ENCODE measurements at places on chromosomes 16 and 17. TPM values are rescaled to one million over a fixed set of nuclear protein-coding genes. Genes with fewer than 3 reads are reported as not detected.
A peak's percentile ranks its signal among the peaks of the same experiment; 100 is the strongest.

Gene PRDM7
- not detected for total RNA-seq

Gene TAOK2
- 43.2 TPM for total RNA-seq

Gene GUCY2D
- total RNA-seq = not detected

DNA sequence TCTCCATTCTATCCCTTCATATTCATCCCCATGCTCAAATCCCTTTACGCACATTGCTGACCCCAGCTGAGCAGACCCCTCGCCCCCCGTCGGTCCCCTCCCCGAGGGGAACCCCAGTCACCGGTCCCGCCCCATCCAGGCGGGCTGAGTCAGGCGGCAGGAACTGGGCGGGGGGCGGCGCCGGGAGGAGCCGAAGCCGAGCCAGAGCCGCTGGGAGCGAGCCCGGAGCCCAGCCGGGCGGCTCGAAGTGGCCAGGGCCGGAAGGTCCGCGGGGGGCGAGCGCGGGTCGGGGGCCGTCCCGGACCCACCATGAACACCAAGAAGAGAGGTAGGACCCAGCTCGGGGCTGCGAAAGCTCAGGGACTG lies 8.6 kb downstream of the RIPOR1 start:
- no peak overlapping the region for H3K27ac ChIP-seq
- H3K36me3 ChIP-seq = peaks cover 8% of the 10 kb centered on the region
- no peak for DNase-seq
- peak overlapping the region; percentile 69 for H3K4me3 ChIP-seq

GRCh38 chr17:68860941-68861340 lies 94.3 kb downstream of the ABCA8 start:
- 0 out of 2 replicates have a peak, but pooled peaks cover 5% of the 10 kb centered on the region for H3K4me1 ChIP-seq
- no peaks in the 10 kb centered on the region for H3K36me3 ChIP-seq
- DNase-seq = no peak
- no peak overlapping the region for H3K4me3 ChIP-seq

DNA sequence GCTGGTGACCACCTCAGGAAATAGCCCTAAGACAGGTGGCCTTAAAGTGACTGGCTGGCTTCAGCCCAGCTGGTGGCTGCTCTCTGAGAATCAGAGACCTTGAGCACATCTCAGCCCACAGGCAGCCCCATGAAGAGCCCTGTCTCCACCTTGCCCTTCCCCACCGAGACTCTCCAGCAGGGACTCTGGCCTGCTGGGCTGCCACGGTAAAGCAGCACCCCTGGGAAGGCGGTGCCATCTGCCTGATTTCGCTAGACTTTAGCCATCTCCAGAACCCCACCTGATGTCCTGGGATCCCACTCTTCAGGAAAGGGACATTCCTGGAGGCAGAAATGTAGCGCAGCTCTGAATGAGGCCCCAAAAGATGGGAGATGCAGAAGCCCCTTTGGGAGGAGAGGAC lies 45.2 kb upstream of the LGALS9 start:
- peaks cover 50% of the 10 kb centered on the region for H3K36me3 ChIP-seq
- DNase-seq = no peak
- no peak overlapping the region for H3K27ac ChIP-seq
- no peaks in the 10 kb centered on the region for H3K4me1 ChIP-seq
- no peak overlapping the region for H3K4me3 ChIP-seq
- H3K27me3 ChIP-seq = no peaks in the 10 kb centered on the region

DNA sequence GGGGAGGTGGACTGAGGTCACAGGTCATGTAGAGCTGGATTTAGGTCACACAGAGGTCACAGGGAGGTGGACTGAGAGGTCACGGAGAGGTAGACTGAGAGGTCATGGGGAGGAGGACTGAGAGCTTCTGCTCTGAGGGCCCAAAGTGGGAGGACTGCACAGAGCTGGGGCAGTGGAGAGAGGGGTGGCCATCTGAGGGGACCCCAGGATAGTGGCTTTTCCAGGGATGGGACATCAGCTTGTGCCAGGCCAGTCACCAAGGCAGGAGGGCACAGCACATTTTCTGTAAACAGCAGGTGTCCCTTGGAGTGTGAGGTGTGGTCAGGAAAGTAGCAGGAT lies 26.1 kb upstream of the JPT2 start:
- no peak overlapping the region for H3K27ac ChIP-seq
- peaks cover 20% of the 10 kb centered on the region for H3K36me3 ChIP-seq
- no peak overlapping the region for H3K4me3 ChIP-seq

DNA sequence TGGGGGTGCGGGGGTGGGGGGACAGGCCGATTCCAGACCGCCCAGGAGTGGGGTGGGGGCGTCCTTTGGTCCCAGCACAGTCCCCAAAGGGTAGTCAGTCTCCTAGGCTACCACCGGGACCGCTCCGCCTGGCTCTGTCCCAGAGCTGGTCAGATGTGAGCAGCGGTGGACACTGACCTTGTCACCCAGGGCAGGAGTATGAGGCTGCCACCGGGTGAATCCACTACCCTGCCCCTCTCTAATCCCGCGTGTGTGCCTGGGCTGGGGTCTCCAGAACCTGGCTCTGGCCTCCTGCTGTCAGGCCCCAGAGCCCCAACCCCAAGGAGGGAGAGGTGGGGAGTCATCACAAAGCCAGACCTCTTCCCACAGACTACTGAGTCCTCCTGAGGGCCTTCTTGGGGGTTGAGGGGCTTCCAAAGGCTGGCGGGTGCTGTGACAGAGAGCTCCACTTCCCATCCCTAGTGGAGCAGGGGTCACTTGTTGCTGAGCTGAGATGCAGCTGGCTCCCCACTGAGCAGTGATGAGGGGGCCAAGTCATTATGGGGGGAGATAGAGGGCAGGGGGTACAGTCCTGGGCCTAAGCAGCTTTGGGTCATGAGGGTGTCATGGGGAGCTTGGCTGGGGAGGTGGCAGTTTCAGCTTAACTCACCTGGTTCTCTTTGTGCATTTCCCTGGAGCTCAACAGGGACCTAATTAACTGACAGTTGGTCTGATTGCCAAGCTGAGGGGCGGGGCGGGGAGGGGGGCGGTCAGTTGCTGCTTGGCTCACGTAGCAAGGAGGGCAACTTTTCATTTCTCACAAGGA lies 1.2 kb downstream of the PPP1R1B start:
- H3K27ac ChIP-seq = no peak overlapping the region
- H3K4me3 ChIP-seq = no peak overlapping the region
- no peak for DNase-seq

GRCh38 chr16:86517033-86517432 lies 6.7 kb downstream of the FOXF1 start:
- H3K4me1 ChIP-seq = peaks cover 9% of the 10 kb centered on the region
- H3K36me3 ChIP-seq = no peaks in the 10 kb centered on the region
- peaks cover 89% of the 10 kb centered on the region for H3K27me3 ChIP-seq
- no peak for DNase-seq

DNA sequence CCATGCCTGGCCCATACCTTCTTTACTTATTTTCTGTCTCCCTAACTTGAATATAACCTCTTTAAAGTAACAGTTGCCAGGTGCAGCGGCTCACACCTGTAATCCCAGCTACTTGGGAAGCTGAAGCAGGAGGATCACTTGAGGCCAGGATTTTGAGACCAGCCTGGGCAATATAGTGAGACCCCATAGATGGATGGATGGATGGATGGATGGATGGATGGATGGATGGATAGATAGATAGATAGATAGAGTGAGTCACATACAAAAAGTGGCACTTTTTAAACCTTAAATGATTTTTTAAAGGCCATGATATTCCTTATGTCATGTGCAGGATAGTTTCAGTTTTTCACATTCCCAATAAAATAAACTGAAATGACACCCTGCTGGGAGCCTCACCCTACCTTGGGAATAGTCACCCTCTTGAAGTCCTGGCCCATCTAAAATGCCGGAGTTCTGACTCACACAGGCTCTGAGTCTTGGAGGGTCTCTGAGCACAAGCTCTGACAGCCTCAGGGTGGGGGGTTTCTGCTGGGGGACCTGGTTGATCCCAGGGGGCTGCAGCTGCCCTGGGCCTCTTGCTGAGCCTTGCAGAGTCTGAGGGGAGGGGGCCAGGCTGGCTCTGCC lies 26.2 kb downstream of the CPNE2 start:
- H3K4me1 ChIP-seq = no peaks in the 10 kb centered on the region
- no peak overlapping the region for H3K4me3 ChIP-seq
- H3K36me3 ChIP-seq = no peaks in the 10 kb centered on the region

DNA sequence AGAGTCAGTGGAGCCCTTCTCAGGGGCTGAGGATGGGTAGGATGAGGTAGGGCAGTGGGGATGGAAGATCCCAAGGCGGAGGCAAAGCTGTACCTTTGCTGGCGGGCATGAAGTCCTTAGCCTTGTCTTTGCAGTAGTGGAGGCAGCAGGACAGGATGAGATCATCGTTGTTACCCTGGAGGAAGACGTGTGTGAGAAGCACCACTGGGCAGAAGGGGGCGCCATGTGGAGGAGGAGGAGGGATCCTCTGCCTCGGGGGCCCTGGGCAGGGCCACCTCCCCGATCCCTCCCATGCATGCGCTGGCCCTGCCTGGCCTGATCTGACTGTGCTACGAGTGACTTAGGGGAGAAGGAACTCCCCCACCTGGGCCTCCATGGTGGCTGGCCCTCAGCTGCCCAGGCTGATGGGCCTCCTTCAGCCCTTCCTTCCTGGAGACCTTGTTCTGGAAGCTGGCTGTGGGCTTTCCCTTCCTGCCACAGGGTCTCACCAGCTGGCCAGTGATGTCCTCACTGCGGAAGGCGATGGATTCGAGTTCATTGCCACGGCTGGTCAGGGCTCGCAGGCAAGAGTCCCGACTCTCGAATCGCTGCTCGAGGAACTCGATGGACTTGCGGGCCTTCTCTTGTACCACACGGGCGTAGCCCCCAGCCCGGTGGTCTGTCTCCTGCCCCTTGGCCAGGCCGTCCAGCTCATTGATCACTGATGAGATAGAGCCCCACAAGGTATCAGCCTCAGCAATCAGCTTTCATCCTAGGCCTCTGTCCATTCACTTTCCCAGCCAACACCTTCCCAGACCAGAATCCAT lies 10.3 kb downstream of the HIC1 start:
- H3K4me1 ChIP-seq = peaks cover 38% of the 10 kb centered on the region
- no peaks in the 10 kb centered on the region for H3K27me3 ChIP-seq
- H3K4me3 ChIP-seq = no peak overlapping the region
- H3K27ac ChIP-seq = no peak overlapping the region

- no peak overlapping the region for H3K27ac ChIP-seq
- no peak for DNase-seq
- no peaks in the 10 kb centered on the region for H3K27me3 ChIP-seq
- no peak overlapping the region for H3K4me3 ChIP-seq
- peaks cover 24% of the 10 kb centered on the region for H3K36me3 ChIP-seq
- peaks cover 88% of the 10 kb centered on the region for H3K4me1 ChIP-seq
These were observed 7.1 kb downstream of the USP10 start for GRCh38 chr16:84706856-84707255.

GRCh38 chr16:57600048-57600835 lies 28.2 kb upstream of the ADGRG1 start:
- no peaks in the 10 kb centered on the region for H3K36me3 ChIP-seq
- H3K27ac ChIP-seq = no peak overlapping the region
- H3K27me3 ChIP-seq = no peaks in the 10 kb centered on the region

DNA sequence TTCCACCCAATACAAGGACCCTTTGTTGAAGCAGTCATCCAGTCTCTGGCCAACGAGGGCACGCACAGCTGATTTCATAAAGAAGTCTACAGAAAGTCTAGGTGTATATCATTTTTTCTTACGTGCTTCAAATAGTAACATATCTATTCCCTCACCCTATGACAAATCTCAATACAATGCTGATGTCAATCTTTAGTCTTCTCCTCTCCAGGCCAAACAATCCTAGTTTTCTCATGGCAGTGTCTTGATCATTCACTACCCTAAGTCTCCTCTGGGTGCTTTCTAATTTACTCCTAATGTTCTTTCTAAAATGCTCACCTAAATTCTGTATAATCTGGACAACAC lies 92.6 kb downstream of the CACNG1 start:
- H3K27me3 ChIP-seq = no peaks in the 10 kb centered on the region
- no peak for DNase-seq
- H3K27ac ChIP-seq = no peak overlapping the region

GRCh38 chr16:79600638-79601091 lies at the start of gene MAF:
TSS of gene MAF (minus strand) at chr16:79600737. CDS start at chr16:79599902, 835 bp downstream.
- peak within 1 kb of the TSS; percentile 44 for H3K4me3 ChIP-seq
- H3K27me3 ChIP-seq = peaks cover 9% of the 10 kb centered on the region
- no peak within 1 kb of the TSS for H3K27ac ChIP-seq
- no peaks in the 10 kb centered on the region for H3K36me3 ChIP-seq
- DNase-seq = peak; percentile 58

- no peak overlapping the region for H3K27ac ChIP-seq
- H3K36me3 ChIP-seq = peaks cover 6% of the 10 kb centered on the region
- H3K4me1 ChIP-seq = peaks cover 5% of the 10 kb centered on the region
- no peak overlapping the region for H3K4me3 ChIP-seq
These were observed 8.5 kb downstream of the ASPHD1 start for GRCh38 chr16:29908719-29909220.

- peak; percentile 73 for DNase-seq
- H3K4me1 ChIP-seq = peaks cover 88% of the 10 kb centered on the region
- no peaks in the 10 kb centered on the region for H3K36me3 ChIP-seq
- no peak overlapping the region for H3K4me3 ChIP-seq
These were observed 7.2 kb upstream of the MRPS23 start for GRCh38 chr17:57856792-57857620.

DNA sequence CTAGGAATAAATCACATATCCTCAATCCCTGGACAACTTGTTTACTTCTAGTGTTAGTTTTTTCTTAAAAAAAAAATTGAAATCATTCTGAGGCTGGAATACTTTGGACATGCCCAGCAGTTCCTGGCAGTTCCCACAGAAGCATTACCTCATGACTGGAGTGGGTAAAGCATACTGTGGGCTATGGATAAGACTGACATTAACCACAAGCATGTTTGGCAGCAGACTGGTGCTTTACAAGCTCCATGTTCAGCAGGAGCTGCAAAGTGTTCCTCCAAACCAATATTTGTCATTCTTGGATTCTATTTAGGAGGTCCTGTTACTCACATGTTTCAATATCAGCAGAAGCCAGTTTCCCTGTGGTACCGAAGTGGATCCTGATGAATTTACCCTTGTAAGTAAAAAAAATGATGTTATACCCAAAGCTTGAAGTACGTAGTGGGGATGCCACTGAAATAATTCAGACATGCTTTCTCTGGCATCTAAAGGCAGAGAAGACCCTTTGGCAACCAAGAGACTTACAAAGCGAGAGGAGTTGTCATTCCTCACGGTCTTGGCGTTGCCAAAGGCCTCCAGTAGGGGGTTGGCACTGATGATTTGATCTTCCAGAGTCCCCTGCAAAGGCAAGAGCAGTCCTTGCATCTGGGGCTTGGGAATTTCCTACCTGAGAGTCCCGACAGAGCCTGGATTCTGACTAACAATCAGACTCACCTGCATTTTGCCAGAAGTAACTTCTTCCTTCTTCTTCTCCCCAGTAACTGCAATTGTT lies 4.9 kb downstream of the MYH1 start:
- peaks cover 10% of the 10 kb centered on the region for H3K4me1 ChIP-seq
- no peak for DNase-seq
- peaks cover 12% of the 10 kb centered on the region for H3K27me3 ChIP-seq
- H3K27ac ChIP-seq = no peak overlapping the region
- H3K36me3 ChIP-seq = no peaks in the 10 kb centered on the region

Measured in HepG2 (cell line).